ENCODE measurements at places on chromosomes 3 and 15.

DNA sequence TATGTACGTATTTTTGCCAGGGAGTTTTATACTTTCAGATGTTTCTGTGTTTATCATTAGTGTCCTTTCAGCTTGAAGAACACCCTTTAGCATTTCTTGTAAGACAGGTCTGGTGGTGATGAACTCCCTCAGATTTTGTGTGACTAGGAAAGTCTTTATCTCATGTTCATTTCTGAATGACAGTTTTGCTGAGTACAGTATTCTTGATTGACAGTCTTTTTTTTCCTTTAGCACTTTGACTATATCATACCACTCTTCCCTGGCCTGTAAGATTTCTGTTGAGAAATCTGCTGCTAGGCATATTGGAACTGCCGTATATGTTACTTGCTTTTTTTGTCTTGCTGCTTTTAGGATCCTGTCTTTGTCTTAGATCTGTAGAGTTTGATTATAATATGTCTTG is 5.8 kb downstream of the LNP1 start:
- DNase-seq, result no peak

DNA sequence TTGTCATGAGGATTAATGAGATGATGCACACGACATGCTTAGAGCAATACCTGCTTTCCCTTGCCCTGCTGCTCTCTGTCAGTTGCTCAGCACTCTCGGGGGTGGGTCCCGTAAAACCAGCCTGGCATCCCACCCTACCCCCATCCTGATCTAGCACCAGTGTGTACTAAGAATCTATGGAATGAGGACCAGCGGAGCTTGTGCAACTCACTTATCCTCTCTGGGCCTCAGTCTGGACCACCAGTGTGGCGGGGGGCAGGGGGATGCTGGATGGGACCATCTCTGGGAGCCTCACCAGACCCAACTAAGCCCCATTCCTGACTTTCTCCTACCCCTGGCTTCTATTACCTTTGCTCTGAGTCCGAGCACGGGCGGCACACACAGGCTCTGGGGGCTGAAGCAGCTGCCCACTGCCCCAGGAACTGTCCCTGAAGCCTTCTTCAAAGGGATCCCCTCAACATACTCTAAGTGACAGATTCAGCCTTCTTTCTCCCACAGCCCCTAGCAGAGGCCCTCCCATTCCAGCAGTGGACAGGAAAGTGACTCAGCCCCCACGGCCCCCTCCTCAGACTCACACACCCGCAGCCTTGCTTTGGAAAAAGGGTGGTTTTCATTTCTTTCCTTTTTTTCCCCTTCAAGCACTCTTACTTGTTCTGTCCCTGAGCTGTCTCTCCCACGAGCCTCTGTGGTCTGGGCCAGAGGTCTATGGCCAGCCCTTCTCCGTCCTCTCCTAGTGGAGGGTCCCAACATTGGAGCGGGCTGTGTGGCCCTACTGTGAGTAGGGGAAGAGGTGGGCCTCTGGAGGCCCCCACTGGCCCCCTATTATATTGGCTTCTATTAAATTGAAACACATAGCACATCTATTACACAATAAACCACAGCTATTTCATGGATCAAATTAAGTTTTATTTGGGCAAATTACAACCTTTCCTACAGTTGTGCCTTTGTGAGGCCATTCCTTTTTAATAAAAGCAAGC is 100.3 kb downstream of the SMAD6 start:
- no peak for DNase-seq

GRCh38 chr3:149085828-149086231 is 503 bp downstream of the HLTF start:
- DNase-seq, result peak; percentile 23

- no peak for DNase-seq
Measured at GRCh38 chr3:101179637-101180036, 140.7 kb downstream of the IMPG2 start.

DNA sequence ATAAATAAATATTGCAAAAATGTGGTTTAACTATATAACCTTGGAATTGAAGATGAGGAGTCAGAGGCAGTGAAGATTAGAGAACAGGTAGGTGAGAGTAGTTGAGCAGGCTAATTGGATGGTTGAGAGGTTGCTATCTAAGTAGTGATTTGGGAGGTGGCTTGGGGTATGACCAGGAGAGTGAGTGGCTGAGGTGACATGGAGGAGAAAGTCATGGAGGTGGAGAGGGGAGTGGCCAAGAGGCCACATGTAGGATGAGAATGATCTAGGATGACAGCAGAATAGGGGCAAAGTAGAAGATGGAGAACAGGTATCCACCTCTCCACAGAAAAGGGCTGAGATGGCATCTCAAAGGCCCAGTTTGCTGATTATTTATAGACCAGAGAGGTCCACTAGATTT is 10.5 kb upstream of the RLBP1 start:
- DNase-seq, result no peak

- no peak for DNase-seq
Measured at GRCh38 chr15:44317423-44318058, 29.0 kb downstream of the GOLM2 start.

DNA sequence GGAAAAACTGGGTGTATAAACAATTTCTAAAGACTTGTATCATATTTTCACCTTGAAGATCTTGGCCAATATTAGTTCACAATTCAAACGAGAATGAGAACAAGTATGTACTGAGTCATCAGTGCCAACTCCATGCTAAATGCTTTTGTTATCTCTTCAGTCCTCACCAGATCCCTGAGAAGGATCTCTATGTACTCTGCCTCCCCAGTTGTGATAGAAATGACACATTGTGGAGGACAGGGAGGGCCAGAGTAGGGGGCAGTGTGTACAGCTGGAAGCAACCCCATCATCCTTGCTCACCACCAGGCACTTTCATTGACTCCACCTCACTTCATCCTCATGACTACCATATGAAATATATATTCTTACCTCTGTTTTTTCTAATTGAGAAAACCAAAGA is 353.7 kb upstream of the SOX2 start:
- DNase-seq, result no peak

DNA sequence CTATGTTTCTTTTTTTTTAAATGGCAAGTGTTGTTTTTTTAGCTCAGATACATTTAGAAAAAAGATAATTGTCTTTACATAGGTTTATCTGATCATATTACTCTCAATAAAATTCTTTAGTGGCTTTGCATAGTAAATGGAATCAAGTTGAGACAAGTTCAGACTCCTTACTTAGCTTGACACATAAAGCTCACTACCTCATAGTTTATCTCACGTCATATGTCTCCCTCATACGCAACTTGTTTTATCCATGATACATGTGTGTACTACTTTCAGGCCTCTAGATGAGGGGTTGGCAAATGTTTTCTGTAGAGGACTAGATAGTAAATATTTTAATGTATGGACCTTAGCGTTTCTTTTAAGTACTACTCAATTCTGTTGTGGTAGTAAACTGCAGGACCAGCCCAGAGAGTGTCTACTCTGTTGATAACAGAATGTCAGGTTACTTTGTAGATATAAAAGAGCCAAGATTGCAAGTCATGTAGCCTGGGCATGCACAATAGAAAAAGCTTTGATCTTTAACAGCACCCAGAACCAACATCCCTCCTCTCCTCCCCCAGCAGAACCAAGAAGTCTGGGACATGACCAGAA is 28.2 kb upstream of the MGA start:
- DNase-seq, result no peak

DNA sequence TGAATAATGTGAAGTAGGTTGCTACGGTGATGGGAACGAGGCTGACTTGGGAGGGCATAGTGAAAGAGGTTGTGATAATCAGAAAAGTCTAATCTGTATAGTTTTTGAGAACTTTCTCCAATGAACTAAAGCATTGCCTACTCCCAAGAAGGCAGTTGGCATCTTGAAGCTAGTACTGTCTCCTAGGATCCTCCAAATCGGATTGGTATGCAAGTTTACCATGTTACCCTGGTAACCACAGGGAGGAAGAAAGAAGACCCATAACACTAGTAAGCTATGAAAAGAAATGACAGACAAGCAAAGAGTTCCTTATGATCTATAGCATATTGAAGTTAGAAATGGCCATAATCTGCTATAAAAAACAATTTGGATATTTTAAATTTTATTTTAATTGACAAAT is 127.2 kb upstream of the SYNPR start:
- DNase-seq, result no peak

GRCh38 chr3:124078953-124079911 is 87.3 kb upstream of the ROPN1 start:
- DNase-seq, result peak; percentile 43

- no peak for DNase-seq
Measured at GRCh38 chr15:91065505-91065904, 34.6 kb upstream of the SV2B start.

- no peak for DNase-seq
Measured at GRCh38 chr3:142310439-142310838, 85.1 kb upstream of the GK5 start.

- DNase-seq, result no peak
Measured at GRCh38 chr15:44082558-44083157, 112.4 kb downstream of the FRMD5 start.

DNA sequence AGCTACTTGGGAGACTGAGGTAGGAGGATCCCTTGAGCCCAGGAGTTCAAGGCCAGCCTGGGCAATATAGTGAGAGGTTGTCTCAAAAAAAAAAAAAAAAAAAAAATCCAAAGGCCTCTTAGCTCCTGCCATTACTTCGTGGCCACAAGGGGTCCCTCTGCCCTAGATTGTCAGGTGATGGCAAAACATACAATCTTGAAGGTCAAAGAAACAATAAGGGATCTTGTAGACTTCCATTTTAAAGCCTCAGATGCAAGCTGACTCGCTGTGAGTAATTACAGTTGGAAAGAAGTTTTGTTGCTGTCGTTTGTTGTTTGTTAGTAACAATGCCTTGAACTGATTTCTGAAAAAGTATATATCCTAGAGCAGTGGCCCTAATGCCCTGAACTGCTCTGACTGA is 55.9 kb upstream of the PLCL2 start:
- peak; percentile 48 for DNase-seq

DNA sequence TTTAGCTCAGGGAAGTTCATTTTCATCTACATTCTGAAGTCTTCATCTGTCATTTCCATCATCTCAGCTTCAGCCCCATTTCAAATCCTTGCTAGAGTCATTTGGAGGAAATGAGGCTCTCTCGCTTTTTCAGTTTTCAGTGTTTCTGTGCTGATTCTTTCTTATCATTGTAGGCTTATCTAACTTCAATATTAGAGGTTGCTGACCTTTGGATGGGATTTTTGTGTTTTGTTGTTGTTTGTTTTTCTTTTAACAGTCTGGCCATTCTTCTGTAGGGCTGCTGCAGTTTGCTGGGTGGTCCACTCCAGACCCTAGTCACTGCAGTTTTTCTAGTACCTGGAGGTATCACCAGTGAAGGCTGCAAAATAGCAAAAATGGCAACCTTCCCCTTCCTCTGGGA is 8.6 kb downstream of the OR5H2 start:
- no peak for DNase-seq

DNA sequence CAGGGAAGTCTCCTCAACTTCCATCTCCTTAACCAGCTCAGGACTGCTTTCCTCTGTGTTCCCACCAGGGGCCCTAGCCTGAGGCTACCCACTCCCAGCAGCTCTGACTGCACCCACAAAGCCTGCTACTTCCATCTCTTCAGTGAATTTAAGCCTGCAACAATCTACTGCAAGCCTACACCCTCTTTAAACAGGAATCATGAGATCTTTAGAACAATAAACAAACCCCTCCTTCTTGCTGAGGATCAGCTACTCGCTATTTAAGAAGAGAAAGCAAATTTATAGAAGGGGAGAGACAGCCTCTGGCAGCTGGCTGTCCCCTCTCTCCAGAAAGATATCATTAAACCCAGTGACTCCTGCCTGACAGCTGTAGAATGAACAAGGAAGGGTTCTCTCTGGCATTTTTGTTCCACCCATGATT is 51.9 kb downstream of the ARHGAP31 start:
- DNase-seq, result no peak

DNA sequence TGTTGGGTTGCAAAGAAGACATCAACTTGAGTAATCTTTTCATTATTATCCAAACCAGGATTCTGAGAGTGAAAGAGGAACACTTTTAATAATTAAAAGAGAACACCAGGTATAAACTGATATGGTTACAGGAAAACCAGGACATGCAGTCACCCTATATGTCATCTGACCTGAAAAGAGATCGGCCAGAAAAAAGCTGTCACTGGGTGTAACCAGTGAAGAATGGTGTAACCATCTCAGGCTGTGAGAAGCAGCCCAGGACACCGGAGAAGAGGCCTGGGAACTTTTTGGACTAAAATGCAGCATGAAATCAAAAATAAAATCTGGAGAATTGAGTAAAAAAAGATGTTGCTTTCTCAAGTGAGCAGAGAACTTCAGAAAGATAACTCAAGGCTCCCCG is 10.1 kb upstream of the CCDC80 start:
- DNase-seq, result no peak

- DNase-seq, result no peak
Measured at GRCh38 chr3:119279584-119280243, 14.5 kb upstream of the ARHGAP31 start.

- peak; percentile 66 for DNase-seq
Measured at GRCh38 chr3:33787328-33788009, 11.0 kb upstream of the PDCD6IP start.

DNA sequence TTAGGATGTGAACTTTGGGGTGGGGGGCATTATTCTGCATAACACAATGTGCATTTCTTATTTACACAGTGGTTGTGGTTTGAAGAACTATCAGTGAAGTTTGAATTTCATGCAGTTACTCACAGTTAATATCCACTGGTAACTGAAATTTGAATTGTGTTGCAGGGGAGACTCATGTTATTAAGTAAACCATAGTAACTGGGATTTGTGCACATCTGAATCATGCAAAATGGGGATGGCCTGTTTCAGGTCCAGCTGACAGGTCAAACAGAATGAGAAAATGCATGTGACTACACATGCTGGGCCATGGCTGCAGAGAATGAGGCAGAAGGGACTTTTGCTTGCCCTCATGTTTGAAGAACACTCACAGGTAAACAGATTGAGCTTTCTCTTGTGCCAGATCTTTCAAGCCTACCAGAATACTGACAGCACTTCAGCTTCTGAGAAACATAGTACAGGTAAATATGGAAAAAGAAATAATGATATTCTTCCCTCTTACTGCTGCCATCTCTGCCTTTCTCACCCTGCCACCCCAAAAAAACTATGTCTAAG is 115.0 kb downstream of the POLQ start:
- no peak for DNase-seq

- DNase-seq, result no peak
Measured at GRCh38 chr15:75671730-75672602, 24.3 kb downstream of the SNX33 start.

DNA sequence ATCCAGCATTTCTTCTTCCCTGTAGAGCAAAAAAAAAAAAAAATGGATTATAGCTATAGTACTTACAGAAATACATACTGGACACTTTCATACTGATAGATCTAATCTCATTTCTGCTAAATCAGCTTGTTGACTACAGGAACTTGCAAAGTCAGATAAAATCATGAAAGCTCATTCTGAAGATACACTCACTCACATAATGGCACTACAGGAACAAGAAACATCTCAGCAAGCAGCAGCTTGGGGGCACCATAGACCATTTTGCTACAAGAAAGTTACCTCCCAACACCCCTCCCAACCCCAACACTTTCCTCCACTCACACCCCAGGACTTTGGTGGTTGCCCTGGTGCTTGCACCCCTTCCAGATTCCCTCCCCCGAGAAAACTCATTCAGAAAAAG is 4.6 kb downstream of the MYH15 start:
- no peak for DNase-seq
